ENCODE measurements at places on chromosomes 4 and X.

- DNase-seq, result no peak
Measured at GRCh38 chr4:79514621-79515329, 106.7 kb upstream of the GK2 start.

DNA sequence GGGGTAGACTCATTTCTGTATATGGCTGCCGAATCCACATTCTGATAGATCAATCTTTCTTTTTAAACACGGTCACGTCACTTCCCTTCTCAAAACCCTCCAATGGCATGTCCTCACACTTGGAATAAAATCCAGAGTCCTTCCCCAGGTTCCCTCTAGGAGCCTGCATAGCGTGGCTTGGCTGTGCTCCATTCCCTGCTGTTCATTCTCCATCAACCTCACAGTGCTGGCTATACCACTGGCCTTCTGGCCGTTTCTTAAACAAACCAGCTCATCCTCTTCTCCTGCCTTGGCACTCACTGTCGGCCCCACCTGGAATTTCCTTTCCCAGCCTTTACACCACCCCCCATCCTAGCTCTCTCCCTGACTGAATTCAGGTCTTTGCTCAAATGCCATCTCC lies 77.1 kb downstream of the RBM47 start:
- no peak for DNase-seq

DNA sequence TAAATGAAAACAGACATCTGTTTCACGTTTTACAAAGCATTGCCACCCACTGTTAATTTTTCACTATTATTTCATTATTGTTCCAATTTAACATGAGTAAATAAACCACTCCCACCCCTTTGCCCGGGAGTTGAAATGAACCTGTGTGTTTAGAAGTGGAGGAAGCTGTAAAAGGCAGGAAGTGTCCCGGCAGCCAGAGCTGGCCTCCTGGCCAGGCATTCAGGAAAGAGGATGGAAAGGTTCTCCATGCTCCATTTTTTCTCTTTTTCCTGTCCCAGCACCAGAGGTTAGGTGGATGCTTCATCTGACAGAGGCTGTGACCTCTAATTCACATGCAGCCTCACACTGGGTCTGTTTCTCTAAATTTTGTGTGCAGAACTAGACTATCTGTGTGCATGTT lies 55.5 kb upstream of the LNX1 start:
- no peak for DNase-seq

GRCh38 chr4:120010646-120011045 lies 56.0 kb downstream of the MAD2L1 start:
- no peak for DNase-seq

GRCh38 chrX:155105919-155106318 lies 34.6 kb downstream of the BRCC3 start:
- DNase-seq, result no peak

DNA sequence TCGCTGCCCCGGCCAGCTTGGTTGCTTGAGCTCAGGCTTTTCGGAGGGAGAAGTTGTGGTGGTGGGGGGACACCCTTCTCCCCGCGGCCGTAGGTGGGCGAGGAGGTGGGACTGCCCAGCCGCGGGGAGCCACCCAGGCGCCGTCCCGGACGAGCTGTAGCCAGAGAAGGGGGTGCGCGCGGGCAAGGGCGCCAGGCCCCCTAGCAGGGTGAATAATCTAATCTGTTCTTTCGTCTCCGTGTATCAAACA lies 3.1 kb downstream of the MID1IP1 start:
- DNase-seq, result no peak

DNA sequence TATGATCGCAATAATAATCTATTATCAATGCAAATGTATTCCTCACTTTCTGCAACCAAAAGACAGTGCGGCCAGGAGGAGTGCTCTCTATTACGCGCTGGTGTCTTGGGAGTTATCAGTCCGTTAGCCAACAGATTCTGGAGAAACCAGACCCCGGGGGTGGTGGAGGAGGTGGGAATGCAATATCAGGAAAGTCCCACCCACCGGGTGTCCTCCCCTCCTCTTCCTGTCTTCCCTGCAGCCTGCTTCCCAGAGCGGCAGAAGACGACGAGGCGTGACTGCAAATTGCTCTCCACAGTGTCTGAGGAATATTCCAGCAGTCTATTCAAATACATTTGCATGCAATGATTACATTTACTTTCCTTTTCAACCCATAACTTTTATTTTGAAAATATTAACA lies 17.9 kb upstream of the TLR3 start:
- DNase-seq, result no peak

GRCh38 chr4:154738426-154738825 lies 5.4 kb upstream of the LRAT start:
- DNase-seq, result no peak

DNA sequence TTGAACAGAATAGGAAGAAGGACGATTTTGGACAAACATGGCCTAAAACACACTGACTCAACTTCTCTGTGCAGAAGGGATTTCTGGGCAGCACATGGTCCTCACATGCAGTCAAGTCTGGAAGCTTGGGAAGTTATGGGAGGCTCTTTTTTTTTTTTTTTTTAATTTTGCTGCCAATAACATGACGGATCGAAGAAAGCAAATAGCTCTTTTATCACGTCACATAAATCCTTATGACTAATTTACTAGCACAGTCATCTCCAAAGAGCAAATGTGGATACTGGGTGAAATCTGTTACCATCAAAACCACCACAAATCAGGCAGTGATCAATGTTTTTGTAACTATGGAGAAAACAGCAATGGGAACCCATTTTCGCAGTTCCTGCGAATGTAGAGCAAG lies 193.3 kb upstream of the FAM9B start:
- DNase-seq, result no peak

- no peak for DNase-seq
Measured at GRCh38 chr4:77229433-77229832, 72.4 kb downstream of the CCNG2 start.
